ENCODE measurements at places on chromosomes 7 and 10.

GRCh38 chr10:43160046-43160920 is 22.0 kb downstream of the CSGALNACT2 start:
- DNase-seq: no peak

DNA sequence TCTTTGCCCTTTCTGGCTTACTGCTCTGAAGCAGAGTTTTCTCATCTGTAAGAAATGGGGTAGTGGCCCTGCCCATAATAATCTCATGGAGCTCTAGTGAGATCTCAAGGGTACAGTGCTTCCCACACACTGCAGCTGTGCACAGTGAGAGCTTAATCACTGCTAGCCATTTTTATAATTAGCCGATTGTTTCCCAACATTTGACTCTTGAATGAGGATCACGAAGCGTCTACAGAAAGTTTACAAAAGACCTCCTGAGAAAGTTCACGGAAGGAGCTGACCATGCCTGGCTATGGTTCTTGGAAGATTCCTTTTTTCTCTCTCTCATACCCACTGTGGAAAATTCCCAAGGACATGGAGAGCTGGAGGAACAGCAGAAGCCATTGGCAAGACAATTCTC is 70.4 kb downstream of the FAM171A1 start:
- no peak for DNase-seq

- no peak for DNase-seq
Observed at GRCh38 chr7:41005374-41005901, 697.5 kb downstream of the INHBA start.

DNA sequence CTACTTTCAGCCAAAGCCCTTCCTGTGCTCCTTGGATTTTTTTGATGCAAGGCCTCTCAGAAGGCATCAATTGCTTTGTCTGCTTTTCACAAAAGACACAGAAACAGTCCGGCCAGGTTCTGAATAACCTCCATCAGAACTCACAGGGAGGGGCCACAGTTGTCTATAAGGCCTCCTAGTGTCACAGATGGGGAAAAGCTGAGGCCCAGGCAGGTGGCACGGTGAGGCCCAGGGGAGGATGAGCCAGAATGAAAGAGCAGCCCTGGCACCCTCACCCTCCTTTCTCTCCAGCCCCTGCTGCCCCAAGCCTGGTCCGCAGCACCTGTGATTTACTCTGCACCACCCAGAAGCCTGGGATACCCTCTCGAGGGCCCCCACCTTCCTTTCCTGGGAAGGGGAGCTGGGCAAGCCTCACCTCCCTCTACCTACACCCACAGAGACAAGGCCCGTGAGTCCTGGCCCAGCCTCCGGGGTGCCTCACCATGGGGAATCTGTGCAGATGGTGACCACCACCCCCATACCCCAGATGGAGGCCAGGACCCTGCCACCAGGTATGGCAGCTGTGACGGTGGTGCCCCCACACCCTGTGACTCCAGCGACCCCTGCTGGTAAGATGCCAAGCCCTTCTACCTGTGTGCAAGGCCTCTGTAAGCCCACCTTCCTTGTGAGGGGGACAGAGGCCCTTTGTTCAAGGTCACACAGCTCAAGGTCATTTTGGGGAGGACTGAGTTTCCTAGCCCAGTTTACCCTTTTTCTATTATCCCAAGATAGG is 26.2 kb upstream of the ZNF467 start:
- DNase-seq: peak; percentile 31

- no peak for DNase-seq
Observed at GRCh38 chr10:13872411-13872810, 285.6 kb downstream of the PRPF18 start.

GRCh38 chr7:26978146-26978545 is 113.8 kb upstream of the SKAP2 start:
- DNase-seq: no peak

DNA sequence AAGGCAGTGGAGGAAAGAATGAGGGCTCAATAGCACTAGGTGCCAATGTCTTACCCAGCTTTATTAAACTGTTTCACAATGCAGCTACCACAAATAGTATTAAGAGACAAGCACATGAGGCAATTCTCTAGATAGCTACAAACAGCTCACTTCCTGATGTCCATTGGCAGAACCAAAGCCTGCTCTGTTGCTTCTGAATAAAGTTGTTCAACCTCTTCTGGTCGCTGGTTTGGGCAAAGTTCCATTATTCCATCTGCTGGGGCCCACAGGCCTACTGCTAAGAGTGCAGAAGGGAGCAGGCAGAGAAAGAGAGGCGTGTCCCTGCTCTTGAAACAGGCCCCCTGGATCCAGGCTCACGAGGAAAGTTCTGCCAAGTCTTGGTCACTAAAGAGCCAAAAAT is 173.9 kb downstream of the ZNF438 start:
- no peak for DNase-seq

- no peak for DNase-seq
Observed at GRCh38 chr7:28165261-28165660, 15.3 kb downstream of the JAZF1 start.

GRCh38 chr7:105648561-105649401 is 67.5 kb upstream of the EFCAB10 start:
- DNase-seq: no peak

DNA sequence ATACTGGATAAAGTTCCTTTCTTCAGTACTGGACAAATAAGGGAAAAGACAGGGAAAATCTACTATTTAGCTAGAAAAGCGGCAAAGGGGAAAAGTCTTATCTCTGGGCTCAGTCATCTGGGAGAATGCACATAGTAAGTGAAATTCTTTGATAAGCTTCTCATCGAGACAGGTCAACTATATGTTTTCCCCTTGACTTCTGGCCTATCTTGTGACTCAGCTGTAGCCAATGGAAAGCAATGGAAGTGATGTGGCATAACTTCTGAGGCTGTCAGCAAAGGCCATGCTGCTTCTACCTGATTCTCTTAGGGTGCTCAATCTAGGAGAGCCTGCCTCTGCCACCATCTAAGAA is 91.9 kb downstream of the PCGF5 start:
- DNase-seq: no peak

DNA sequence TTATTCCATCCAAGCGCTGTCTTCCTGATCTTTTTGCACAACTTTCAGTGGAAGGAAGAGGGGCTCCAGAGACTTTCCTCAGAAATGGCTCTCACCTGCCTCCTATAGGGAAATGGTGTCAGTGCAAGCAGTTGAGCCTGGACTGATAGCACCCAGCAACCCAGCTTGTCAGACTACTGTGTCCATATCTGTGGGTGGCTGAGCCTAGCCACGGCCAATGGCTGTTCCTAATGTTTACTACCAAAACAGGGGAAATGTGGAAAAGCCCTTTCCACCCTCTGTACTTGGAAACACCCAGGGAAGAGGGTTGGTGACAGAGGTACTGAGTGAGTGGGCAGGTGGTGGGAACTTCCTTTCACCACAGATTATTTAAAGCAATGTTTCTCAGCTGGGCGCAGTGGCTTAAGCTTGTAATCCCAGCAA is 4.3 kb upstream of the YKT6 start:
- DNase-seq: no peak

DNA sequence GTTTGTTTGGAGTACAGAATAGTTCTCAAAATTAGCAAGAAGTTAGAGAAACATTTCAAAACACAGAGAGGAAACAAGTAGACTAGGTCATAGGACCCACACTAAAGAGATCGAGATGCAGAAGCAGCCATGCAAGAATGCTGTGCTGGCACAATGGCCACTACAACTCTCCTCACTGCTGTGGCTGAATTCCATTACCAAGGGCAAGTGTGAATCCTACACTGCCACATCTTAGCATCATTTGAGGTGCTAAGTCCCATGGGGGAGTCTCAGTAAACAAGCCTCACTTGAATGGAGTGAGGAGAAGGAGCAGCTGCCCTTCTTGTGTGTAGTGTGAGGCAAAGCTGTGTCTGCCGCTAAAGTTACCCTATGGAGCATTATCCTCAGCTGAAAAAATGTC is 56.7 kb downstream of the PCLO start:
- DNase-seq: no peak
